NCI-H1417 treated with DMSO at 0.1 percent for 48 hours (cell line): ENCODE measurements at places on chromosomes 3 and 15.

GRCh38 chr3:3081381-3082233, 28.6 kb downstream of the IL5RA start:
- DNase-seq: no peak

- DNase-seq: no peak
Observed at GRCh38 chr3:47870156-47870555, 67.2 kb downstream of the DHX30 start.

- DNase-seq: no peak
Observed at GRCh38 chr3:113285741-113286140, 74.4 kb downstream of the BOC start.

GRCh38 chr3:179720196-179720595, 67.4 kb downstream of the USP13 start:
- no peak for DNase-seq

DNA sequence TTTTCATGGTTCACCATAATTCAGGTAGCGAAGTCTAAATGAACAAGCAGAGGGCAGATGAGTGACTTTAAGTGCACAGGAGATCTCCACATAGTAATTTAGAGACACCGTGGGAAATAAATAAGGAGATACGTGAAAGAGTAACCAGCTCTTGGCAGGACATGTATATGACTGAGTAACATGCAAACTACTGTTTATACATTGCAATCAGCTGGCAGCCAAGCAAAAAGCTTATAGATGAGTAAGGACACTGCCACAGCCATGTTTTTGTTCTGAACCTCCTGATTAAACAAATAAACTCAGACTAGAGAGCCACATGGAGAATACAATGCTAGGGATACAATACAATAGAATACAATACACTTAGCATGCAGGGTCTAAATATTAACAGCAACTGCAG, 252.4 kb downstream of the FHIT start:
- no peak for DNase-seq

DNA sequence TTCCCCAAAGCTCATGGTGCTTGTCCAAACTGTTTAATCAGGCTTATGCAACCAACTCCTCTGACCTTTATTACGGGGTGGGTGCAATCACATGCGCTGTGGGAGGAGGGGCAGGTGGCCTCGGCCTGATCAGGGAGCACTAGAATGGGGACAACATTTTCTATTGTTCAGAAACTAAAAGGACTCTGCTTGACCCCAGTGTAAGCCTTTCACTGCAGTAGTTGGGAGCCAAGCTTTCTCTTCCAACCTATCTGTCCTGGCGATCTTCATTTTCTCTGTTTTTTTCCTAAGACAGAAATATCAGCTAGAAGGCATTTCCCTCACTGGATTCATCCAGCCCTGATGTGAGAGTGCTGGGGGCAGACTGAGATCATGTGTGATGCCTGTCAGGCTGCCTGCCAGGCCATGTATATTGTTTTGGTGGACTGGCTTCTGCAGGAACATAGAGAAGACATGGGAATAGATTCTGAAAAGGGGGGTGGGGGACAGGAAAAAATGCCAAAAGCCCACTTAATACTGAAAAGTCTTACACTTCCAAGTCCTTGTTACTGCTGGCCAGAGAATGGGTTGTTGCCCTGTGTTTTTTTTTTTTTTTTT, 627.0 kb upstream of the TBL1XR1 start:
- DNase-seq: no peak

DNA sequence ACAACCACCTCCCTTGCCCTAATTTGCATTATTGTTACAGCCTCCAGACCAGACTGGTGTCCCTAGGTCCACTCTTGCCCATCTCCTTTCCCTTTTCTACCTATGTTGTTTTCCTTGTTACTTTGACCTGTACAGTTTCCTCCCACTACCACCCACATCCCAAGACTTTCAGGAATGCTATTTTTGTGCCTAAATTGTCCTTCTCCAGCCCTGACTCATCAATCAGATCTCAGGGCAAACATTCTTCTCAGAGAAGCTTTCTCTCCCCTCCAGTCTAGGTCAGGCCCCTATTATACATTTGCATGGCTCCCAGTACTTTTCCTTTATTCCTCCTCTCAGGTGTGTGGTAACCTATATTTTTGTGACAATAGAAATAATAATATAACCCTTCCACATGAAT, 241.5 kb downstream of the IGSF11 start:
- DNase-seq: no peak

DNA sequence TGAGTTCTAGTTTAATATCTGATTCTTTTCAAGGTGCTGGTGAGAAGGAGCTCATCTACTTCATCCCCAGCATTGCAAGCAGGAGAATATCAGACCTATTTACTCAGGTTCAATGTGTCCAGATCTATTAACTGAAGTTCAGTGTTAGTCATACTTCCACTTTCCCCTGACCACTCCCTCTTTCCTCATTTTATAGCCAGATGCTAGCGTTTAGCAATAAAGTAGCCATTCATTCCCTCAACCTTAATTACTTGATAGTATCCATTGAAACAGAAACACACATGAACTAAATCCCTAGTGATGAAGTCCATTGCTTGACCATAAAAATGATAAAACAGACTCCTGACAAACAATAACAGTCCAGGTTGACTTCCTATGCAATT, 60.0 kb downstream of the RPL22L1 start:
- no peak for DNase-seq

GRCh38 chr3:156642750-156643728, 31.4 kb upstream of the TIPARP start:
- DNase-seq: no peak

DNA sequence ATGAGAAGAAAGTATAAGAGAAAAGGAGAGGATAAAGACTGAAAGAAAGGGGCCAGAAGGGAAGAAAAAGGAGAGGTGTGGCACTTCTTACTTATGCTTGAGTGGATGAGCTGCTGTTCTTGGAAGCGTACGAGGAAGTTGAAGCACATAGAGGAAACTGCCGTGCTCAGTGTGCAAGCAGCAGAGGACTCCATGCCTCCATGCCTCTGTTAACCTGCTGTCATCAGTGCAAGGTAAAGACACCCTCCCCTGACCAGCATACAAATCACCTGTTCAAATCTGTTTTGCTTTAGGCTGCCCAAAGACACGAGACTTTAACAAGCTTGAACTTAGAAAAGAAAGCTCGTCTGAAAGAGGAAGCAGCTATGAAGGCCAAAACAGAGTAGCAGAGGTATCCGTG, 6.4 kb downstream of the WDR5B start:
- DNase-seq: no peak

DNA sequence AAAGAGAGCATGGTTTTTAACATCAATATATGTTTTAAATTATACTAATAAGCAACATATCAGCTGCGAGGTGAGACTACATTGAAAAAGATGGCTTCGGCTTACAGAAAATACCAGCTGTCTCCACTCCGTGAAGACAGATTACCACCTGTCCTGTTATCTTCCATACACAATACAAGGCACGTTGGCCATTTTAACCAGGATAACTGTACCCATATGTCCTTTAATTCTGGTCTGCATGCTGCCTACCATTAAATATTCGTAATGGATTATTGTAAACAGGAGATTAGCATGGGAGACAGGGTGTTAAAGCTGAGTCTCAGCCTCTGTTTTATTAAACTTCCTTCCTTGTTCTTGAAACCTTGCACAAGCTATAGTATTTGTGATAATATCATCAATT, 855.5 kb downstream of the ROBO1 start:
- DNase-seq: no peak

DNA sequence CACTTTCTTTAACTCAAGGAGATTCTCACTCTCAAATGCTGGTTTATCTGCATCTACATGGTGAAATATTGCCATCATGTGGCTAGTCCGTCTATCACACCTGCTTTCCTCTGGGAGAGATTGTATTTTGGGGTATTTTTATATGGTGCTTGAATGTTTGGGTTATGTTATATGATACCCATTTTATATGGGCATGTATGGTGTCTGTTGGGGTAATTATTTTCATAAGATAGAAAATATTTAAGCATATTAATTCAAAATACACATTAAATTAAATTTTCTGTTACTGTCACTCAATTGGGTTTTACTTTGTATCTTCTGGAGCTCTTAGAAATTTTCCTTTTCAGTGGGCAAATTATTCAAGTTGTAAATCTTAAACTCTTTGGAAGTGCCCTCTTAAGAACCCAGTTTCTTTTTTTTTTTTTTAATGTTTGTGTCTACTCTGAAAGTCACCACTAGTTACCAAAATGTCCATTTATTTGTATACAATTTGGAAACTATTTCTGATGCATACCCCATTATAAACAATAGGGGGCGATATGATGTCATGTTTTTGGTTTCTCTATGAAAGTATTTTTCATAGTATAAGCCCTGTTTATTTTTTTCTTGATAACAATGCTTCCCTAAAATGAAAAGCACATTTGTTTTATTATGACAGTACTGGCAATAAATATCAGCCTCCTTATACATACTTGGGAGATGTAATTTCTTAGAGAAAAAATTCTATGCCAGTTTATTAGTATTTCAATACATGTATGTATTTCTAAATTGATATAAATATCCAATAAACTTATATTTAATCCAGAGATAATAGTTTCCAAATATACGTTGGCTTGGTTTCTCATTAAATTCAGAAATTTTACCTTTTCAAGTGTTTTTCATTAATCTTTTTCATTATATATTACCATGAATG, 36.1 kb upstream of the PLSCR5 start:
- DNase-seq: no peak

GRCh38 chr15:77224352-77224751, 153.4 kb upstream of the TSPAN3 start:
- no peak for DNase-seq

DNA sequence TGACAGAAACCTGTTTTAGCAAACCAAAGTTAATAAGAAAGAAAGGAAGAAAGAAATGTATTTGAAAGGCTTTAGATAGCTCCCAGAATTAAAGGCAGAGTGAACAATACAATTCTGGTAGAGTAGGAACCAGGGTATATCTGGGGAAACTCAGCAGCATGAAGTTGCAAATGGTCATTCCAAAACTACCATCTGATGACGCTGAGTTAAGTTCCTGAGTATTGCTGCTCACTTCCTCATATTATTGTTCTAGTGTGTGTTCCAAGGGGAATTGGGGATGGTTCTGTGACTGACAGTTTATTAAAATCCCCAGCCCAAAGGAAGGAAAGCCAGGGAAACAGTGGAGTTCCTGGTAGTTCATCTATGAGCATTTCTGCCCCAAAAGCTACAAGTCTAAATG, 88.3 kb upstream of the FRMD4B start:
- DNase-seq: no peak

DNA sequence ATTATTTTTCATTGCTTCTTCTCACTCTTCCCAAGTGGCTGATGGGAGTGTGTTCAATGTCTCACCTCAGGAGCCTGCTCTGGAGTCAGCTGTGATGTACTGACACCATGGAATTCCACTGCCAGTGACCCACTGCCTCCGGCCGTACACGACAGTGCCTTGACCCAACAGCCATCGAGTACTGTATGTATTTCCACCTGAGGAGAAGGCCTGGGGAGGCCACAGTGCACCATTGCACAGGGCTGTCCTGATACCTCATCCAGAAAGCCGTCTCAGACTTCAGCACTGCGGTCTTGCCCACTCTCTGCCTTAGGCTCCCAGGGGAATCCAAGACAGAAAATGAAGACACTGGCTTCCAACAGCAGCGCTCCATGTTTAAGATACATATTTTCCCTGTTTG, 51.4 kb upstream of the EIF1B start:
- DNase-seq: no peak

- DNase-seq: no peak
Observed at GRCh38 chr3:190064112-190064511, 56.6 kb downstream of the P3H2 start.

DNA sequence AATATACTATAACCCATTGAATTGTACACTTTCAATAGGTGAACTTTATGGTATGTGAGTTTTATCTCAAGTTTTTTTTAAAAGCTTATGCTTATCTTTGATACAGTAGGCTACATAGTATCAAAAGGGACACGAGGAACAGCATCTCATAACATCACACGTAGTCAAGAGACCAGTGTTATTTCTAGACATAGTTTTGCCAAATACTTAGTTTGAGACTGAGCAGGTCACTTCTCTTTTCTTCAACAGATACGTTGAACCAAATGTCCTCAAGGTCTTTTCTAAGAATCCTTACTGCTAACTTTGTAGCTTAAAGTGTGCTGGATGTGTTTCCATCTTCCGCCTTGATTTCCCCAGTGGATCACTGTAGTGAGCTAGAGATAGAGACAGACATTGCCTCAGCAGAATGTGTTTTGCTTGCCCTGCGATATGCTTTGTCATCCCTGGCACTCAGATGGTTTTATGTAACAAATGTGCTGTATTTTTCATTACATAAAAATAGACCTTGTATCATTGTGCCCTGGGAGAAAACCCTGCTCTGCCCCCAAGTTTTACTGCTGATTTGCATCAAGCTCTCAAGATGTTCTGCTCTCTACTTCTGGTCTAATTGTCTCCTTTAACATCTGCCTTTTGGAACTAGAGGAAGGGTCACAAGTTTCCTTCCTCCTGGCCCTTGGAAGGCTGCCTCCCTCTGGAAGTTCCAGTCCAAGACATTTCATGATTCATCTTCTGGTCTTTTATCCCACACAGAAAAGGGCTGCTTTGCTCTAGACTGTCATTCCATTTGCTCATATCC, 426.4 kb upstream of the RGMA start:
- no peak for DNase-seq

DNA sequence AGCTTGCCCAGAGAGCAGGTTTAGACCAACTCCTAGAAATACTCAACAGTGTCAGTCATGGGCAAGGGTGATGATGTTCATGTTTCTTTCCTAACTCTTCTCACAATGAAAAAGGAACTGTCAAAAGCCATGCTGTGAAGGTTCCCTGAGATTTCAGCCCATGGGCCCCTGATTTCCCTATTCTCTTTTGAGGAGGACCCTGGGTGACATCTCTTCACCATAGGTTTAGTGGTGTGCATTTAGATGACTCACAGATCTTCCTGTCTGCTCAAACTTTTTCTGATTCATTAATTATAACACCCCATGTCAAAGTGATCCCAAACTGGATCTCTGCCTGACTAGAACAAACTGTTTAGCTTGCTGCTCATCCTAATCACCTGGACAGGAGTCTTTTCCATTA, 108.0 kb downstream of the BBX start:
- DNase-seq: no peak

DNA sequence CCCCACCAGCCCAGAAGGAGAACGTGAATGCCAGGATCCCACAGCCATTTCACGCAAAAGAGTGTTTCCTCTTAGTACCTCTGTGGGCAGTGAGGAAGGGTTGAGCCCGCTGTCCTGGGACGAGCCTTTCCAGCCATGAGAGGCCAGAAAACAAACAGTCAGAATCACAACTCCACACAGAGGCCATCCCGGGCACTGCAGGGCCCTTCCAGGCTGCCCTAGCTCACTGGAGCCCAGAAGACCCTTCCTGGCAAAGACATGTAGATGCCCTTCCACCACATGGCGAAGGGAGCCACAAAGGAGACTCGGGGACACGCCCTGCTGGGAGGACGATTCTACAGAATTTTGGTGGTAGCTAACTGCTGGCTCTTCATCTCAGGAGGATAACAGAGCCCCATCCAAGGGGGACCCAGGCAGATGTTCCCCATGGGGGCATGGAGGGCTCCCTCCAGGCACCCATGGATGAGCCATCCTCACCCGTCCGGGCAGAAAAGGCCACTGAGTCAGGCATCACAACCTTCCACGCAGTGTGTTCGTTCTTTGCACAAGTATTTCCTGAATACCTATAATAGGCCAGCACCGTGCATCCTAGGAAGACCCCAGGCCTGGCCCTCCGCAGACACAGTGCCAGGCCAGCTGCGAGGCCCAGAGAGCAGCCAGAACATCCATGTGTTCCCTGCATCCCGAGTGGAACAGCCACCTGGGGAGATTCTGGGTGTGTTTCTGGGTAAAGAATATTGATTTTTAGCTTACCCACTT, 47.2 kb downstream of the SLC12A8 start:
- DNase-seq: no peak

GRCh38 chr3:192844486-192844765, 73.2 kb downstream of the MB21D2 start:
- no peak for DNase-seq
